Bronchial epithelial cell (primary cell): ENCODE measurements at places on chromosomes 6 and 20. TPM values are rescaled to one million over a fixed set of nuclear protein-coding genes. Genes with fewer than 3 reads are reported as not detected.

PLG gene
- not detected in 2 replicates for total RNA-seq

FAM83C gene
- 0.26 and 0.64 TPM in 2 replicates for total RNA-seq

HLA-DQB1 gene
- 1.4 TPM in 1 of 2 replicates, not detected in the other for total RNA-seq

CCN6 gene
- not detected in 2 replicates for total RNA-seq

OR2B2 gene
- not detected in 2 replicates for total RNA-seq

PLN gene
- total RNA-seq = not detected in 2 replicates

AHCY gene
- 207 and 278 TPM in 2 replicates for total RNA-seq

MATN4 gene
- 0.13 and 0.26 TPM in 2 replicates for total RNA-seq

SRMS gene
- total RNA-seq = 0.13 and 0.79 TPM in 2 replicates

RPP40 gene
- total RNA-seq = 7.7 and 10.3 TPM in 2 replicates

MTCH1 gene
- 138 and 156 TPM in 2 replicates for total RNA-seq
